ENCODE measurements at places on chromosomes 2 and 18.

GRCh38 chr18:57621246-57621604 lies 411 bp downstream of the NARS1 start:
- peak; percentile 64 for DNase-seq

- no peak for DNase-seq
Measured at GRCh38 chr2:98157557-98157956, 70.6 kb downstream of the VWA3B start.

DNA sequence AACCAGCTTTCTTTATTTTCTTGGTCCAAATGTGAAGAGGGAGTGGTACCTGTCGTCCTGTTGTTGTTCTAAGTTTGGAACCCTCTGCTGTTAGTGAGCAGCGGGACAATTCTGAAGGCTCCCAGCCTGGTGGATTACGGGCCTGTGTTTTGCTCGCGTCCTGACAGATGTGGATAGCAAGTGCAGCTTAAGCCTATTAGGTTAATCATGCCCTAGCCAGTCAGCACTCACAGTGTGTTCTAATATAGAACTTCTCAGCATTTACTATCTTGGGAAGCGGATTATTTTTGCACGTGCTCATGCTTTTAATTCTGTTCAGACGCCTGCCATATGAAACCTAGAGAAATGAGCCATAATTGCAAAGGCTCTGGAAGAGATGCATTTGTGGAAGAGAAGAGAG lies at the start of gene PCARE:
TSS of gene PCARE (minus strand) at position 113 of the 400 bp plus-strand sequence. CDS start 262 bp downstream, outside the sequence.
- no peak for DNase-seq

DNA sequence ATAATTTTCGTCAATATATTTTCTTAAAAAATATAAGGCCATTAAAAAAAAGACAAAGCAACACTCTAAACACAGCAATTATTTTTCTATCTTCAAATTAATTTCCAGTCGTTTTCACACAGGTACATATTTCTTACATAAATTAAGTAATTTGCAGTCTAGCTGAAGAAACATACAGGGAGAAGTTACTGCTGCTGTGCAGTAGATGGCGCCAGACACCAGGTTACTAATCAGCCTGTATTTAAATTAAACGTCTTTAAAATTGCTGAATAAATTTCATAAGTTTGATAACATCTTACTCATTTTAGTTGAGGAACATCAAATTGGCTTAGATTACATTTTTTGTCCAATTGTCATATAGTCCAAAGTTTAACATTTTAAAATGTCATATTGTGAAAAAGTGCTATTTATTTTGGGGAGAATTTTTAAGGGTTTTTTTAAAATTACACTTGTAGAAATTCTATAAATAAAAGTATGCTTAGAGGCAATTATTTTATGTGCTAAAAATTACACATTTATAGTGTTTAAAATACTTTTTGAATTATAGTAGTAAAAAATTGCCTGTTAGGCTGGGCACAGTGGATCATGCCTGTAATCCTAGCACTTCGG lies 88.4 kb downstream of the PMAIP1 start:
- DNase-seq, result no peak

GRCh38 chr18:71673954-71674353 lies 870.2 kb downstream of the CBLN2 start:
- DNase-seq, result no peak

DNA sequence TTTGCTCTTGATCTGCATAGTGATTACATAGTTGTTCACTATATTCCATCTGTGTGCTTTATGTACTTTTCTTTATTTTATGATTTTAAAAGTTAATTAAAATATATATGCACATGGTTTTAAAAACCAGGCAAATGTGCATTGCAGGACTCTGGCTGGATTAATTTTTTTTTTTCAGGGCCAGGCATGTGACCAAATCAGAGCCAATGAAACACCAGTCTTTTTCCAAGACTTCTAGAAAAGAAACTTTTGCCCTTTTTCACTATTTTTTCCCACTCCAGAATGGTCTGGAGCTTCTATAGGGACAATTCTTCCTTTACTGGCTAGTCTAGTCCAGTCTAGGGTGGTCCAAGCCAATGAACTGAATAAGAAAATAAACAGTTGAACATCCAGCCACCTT lies 198.1 kb upstream of the FBXO11 start:
- no peak for DNase-seq

- no peak for DNase-seq
Measured at GRCh38 chr2:217520356-217521010, 482.3 kb downstream of the TNS1 start.

GRCh38 chr2:151543876-151544275 lies 134.2 kb downstream of the RIF1 start:
- no peak for DNase-seq

DNA sequence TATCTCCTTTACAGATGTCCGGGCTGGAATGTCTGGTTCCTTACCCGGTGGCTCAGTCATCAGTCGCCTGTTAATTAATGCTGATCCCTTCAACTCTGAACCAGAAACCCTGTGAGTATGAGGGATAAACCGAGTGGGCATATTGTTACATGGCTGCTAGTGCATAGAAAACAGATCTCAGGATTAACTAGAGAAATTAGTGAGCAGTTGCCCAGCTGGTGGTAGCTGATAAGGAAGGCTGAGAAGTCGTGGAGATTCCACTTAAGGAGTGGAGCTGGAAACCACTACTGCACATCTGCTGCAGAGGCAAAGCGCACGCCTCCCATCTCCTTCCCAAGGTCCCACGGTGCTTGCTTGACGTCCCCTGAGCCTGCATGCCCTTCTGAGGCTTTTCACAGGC lies 97.7 kb downstream of the DGKD start:
- DNase-seq, result peak; percentile 8

DNA sequence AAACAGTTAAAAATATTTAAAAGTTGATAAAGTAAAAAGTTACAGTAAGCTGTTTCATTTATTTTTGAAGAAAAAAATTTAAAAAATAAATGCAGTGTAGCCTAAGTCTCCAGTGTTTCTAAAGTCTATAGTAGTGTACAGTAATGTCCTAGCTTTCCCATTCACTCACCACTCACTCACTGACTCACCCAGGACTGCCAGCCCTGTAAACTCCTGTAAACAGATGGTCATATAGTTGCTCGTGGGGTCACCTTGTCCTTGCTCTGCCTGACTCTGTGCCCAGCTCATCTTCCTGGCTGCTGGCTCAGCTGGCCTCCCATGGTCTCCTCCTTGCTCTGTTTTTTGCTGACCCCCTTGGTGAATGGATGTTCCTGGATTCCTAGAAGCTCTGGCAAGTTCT lies 180.3 kb downstream of the VAPA start:
- no peak for DNase-seq

DNA sequence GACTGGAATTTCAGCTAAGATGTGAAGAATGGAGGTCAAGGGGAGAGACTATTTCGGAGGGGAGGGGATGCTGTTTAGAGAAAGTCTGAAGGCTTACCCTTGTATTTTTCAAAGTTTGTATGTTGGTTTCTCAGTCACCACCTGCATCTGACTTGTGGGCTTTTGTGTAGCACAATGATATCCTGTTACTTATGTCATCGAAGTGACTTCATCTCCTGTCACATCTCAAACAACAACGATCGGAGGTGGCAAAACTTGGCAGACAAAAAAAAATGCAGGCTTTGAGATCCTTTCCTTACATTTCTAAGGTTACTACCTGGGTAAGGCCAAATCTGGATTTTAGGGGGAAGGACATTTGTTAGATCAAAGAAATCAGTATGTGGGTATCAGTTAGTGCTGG lies 11.7 kb upstream of the CXCR4 start:
- no peak for DNase-seq

DNA sequence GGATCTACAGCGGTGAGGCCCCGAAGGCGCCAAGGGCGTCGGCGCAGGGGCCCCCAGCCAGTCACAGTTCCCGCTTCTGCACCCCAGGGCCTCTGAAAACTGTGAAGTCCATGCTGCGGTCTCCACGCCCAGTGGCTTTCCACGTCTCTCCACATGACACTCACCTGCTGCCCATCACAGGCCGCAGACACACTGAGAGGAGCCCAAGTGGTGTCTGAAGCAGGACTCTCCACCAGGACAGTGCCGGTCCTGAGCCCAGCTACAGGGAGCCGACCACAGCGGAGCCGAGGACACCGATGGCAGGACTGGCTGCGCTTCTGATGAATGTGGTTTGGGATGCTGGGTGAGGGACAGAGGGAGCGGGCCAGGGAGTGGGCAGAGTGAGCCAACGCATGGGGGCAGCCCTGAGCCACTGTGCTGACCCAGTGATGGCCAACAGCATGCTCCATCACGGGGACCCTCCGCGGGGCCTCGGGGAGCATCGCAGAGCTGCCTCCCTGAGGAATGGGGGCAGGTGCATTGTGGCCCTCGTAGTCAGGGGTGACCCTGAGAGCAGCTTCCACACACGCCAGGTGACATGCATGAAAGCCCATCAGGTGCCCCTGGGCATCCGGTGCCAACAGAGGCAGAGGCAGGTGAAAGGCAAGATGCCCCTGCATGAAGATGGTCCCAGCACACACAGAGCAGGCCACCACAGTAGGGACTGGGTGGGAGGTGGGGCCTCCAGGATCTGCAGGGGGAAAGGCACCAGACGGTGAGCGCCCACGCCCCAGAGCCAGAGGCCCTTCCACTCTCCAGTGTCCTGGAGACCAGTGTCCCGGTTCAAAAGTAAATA lies 116.6 kb downstream of the HDAC4 start:
- no peak for DNase-seq

- DNase-seq, result no peak
Measured at GRCh38 chr2:113996671-113997594, 107.0 kb downstream of the ACTR3 start.

GRCh38 chr2:214127571-214127970 lies 283.3 kb upstream of the VWC2L start:
- DNase-seq, result no peak

- no peak for DNase-seq
Measured at GRCh38 chr2:127672341-127673224, 2.7 kb downstream of the LIMS2 start.

DNA sequence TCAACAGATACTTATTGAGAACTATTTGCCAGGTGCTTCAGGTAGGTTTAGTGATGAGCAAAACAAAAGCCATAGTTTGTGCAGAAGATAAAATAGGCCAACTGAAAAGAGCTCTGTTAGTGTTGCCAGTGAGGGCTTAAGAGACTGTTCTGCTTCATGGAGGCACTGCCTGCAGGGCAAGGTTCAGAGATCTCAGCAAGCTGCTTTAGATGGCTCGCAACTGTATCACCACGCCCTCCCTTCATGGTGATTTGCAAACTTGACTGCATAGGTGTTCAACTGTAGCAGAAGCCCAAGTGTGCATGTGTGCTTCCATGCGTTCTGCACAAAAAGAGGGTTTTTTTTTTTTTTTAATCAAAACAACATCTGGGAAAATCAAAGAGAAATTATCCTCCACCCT lies 84.5 kb downstream of the RAPH1 start:
- no peak for DNase-seq

GRCh38 chr2:219308142-219309101 lies 779 bp downstream of the PTPRN start:
- peak; percentile 80 for DNase-seq
